ENCODE measurements at places on chromosomes 1 and 21. TPM values are rescaled to one million over a fixed set of nuclear protein-coding genes. Genes with fewer than 3 reads are reported as not detected.

PDC gene
- polyA plus RNA-seq: not detected

CNTN2 gene
- polyA plus RNA-seq: not detected

F5 gene
- polyA plus RNA-seq: 0.08 TPM

KRTAP21-2 gene
- not detected for polyA plus RNA-seq

GRCh38 chr1:903305-903704, 20.4 kb upstream of the SAMD11 start:
- H3K27me3 ChIP-seq: peaks cover 12% of the 10 kb centered on the region
- no peak overlapping the region for H3K27ac ChIP-seq
- H3K4me1 ChIP-seq: peaks cover 12% of the 10 kb centered on the region
- H3K4me3 ChIP-seq: peak overlapping the region; percentile 58

DNA sequence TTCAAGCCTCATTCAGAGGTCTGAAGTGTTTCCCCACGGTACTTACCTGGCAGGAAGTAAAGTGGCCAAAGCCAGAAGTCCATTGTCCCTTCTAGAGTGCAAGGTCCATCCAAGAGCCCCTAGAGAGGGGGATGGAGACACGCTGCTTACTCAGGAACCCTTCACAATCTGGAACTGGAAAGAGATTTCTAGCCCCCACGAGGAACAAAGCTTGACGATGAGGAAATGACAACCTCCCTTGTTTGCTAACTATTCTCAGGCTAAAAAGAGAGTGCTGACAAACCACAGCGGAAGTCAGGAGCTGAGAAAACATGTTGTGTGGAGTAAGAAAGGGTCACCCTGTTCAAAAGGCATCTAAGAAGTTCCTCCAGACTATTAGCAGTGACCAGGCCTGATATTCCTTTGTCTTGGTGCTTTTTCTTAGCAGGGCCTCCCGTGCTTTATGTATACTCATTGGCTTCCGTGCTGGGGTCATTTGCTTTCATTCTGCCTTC, at the start of gene FCMR:
FCMR (minus strand) TSS at position 170 of the 494 bp plus-strand sequence; CDS start at position 83, 87 bp downstream.
- H3K36me3 ChIP-seq: peaks cover 17% of the 10 kb centered on the region
- no peak within 1 kb of the TSS for H3K27ac ChIP-seq
- H3K4me3 ChIP-seq: no peak within 1 kb of the TSS

GRCh38 chr1:98333936-98334335, 327.6 kb upstream of the SNX7 start:
- H3K4me3 ChIP-seq: no peak overlapping the region
- no peaks in the 10 kb centered on the region for H3K27me3 ChIP-seq
- no peaks in the 10 kb centered on the region for H3K36me3 ChIP-seq
- no peak overlapping the region for H3K27ac ChIP-seq
- H3K4me1 ChIP-seq: peaks cover 12% of the 10 kb centered on the region
- DNase-seq: no peak

- DNase-seq: peak; percentile 68
- peak overlapping the region; percentile 91 for H3K4me3 ChIP-seq
- H3K27ac ChIP-seq: peak overlapping the region; percentile 99
- H3K36me3 ChIP-seq: peaks cover 13% of the 10 kb centered on the region
- peaks cover 100% of the 10 kb centered on the region for H3K4me1 ChIP-seq
Observed at GRCh38 chr1:110879758-110880606, 7.0 kb downstream of the CD53 start.

- no peak overlapping the region for H3K27ac ChIP-seq
- no peak overlapping the region for H3K4me3 ChIP-seq
- H3K36me3 ChIP-seq: no peaks in the 10 kb centered on the region
- peaks cover 11% of the 10 kb centered on the region for H3K4me1 ChIP-seq
- H3K27me3 ChIP-seq: peaks cover 3% of the 10 kb centered on the region
- no peak for DNase-seq
Observed at GRCh38 chr1:77538956-77539518, 143.4 kb downstream of the ZZZ3 start.

DNA sequence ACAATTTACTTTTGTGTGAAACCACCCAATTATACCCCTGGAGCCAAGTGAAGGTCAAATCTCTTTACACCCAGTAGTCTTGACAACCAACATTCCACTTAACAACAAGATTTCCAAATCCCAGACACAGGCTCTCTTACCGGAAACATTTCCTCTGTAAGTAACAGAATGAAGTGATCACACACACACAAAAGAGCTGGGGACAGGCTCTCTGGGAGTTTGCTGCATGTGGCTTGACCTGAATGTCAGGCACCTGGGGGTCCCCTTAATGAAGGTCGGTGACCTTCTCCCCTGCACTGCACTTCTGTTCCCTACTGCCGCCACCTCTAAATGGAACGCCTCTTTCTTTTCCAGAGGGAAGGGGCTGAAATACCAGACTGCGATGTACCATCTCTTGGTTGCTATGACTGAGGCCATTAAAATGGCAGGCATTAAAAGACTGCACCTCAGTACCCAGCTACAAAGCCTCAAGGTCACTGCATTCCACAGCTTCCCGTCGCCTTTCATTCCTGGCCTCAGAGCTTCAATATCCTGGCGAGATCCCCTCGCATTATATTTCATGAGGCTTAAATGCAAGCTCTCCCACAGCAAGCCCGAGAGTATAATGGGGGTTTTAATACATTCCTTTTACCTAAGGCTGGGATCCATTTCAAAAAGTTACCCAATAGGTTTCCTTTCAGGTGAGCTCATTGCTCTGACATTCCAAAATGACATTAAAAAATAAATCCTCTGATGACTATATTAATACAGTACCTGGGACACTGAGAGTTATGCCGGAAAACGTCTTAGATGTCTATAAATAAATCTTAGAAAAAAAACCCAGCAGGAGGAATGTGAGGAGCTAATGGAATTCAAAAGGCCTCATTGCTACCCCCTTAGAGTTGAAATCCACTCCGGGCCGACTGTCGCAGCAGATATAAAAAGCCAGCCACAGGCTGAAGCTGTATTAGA, 90.9 kb upstream of the DIRAS3 start:
- H3K4me1 ChIP-seq: no peaks in the 10 kb centered on the region
- no peaks in the 10 kb centered on the region for H3K36me3 ChIP-seq
- peaks cover 2% of the 10 kb centered on the region for H3K27me3 ChIP-seq
- H3K4me3 ChIP-seq: no peak overlapping the region
